ENCODE measurements at places on chromosomes 11 and 22. TPM values are rescaled to one million over a fixed set of nuclear protein-coding genes. Genes with fewer than 3 reads are reported as not detected.

Gene FGF4
- total RNA-seq = not detected

Gene SCGB1A1
- not detected for total RNA-seq

Gene TSKU
- total RNA-seq = 215 TPM

Gene NXPE1
- total RNA-seq = not detected

Gene ALKBH3
- 24.7 TPM for total RNA-seq
